Activated naive CD4-positive, alpha-beta T cell treated with anti-CD3 and anti-CD28 coated beads, Interleukin-2, amount 10 ng/mL, durations not matched to agents 7 days and 5 days (primary cell): ENCODE measurements at places on chromosomes 13 and 19.

DNA sequence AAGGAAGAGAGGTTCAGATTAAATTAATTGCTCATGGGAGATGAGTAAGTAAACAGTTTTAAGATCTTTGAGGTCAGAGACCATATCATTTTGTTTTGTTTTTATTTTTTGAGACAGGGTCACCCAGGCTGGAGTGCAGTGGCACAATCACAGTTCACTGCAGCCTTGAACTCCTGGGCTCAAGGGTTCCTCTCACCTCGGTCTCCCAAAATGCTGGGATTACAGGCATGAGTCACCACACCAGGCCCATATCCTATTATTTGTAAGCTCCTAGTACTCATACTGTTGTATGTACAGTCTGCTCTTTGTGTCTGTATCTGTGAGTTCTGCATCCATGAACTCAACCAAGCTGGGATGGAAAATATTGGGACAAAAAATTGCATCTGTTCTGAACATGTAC lies 6.0 kb upstream of the RASL11A start:
- peaks cover 15% of the 10 kb centered on the region for H3K36me3 ChIP-seq
- no peak overlapping the region for H3K4me3 ChIP-seq
- H3K27me3 ChIP-seq: no peaks in the 10 kb centered on the region
- H3K4me1 ChIP-seq: peaks cover 21% of the 10 kb centered on the region
- no peak overlapping the region for H3K27ac ChIP-seq

GRCh38 chr13:33057019-33057780 lies 41.0 kb downstream of the KL start:
- peaks cover 4% of the 10 kb centered on the region for H3K27me3 ChIP-seq
- H3K4me1 ChIP-seq: no peaks in the 10 kb centered on the region
- no peak for DNase-seq
- H3K36me3 ChIP-seq: no peaks in the 10 kb centered on the region
- H3K4me3 ChIP-seq: no peak overlapping the region

DNA sequence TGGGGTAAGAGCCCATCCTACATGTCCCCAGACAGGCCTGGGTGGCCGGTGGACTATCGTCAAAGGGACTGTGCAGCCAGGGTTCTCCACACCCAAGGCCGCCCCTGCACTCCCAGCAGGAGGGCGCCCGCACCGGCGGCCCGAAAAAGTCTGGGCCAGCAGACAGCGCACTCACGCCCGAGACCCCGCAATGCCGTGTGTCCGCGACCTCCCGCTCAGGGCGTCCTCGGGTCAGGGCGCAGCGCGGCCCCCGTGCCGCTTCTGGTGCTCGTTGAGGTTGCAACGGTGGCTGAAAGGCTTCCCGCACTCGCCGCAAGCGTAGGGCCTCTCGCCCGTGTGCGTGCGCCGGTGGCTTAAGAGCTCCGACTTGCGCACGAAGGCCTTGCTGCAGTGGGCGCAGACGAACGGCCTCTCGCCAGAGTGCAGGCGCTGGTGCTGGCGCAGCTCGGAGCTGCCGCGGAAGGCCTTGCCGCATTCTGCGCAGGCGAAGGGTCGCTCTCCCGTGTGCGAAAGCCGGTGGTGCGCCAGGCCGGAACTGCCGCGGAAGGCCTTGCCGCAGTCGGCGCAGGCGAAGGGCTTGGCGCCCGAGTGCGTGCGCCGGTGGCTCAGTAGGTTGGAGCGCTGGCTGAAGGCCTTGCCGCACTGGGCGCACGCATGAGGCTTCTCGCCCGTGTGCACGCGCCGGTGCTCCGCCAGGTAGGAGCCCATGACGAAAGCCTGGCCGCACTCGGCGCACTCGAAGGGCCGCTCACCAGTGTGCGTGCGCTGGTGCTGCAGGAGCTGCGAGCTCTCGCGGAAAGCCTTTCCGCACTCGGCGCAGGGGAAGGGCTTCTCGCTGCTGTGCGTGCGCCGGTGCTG lies 2.8 kb upstream of the A1BG start:
- H3K36me3 ChIP-seq: peaks cover 5% of the 10 kb centered on the region
- peaks cover 27% of the 10 kb centered on the region for H3K4me1 ChIP-seq
- peak overlapping the region; percentile 33 for H3K27ac ChIP-seq
- peak; percentile 61 for DNase-seq

GRCh38 chr13:64078480-64078936 lies 2662.9 kb upstream of the PCDH20 start:
- no peak overlapping the region for H3K27ac ChIP-seq
- no peak for DNase-seq
- H3K27me3 ChIP-seq: no peaks in the 10 kb centered on the region
- H3K36me3 ChIP-seq: no peaks in the 10 kb centered on the region
- no peak overlapping the region for H3K4me3 ChIP-seq

- peak overlapping the region; percentile 86 for H3K27ac ChIP-seq
- peaks cover 83% of the 10 kb centered on the region for H3K4me1 ChIP-seq
- H3K27me3 ChIP-seq: peaks cover 26% of the 10 kb centered on the region
- H3K4me3 ChIP-seq: peak overlapping the region; percentile 95
- no peak for DNase-seq
Observed at GRCh38 chr19:18420930-18421329, 1.7 kb downstream of the SSBP4 start.

- H3K4me1 ChIP-seq: no peaks in the 10 kb centered on the region
- H3K27me3 ChIP-seq: no peaks in the 10 kb centered on the region
- no peak overlapping the region for H3K27ac ChIP-seq
- H3K36me3 ChIP-seq: no peaks in the 10 kb centered on the region
Observed at GRCh38 chr13:53343361-53343744, 314.7 kb downstream of the OLFM4 start.

DNA sequence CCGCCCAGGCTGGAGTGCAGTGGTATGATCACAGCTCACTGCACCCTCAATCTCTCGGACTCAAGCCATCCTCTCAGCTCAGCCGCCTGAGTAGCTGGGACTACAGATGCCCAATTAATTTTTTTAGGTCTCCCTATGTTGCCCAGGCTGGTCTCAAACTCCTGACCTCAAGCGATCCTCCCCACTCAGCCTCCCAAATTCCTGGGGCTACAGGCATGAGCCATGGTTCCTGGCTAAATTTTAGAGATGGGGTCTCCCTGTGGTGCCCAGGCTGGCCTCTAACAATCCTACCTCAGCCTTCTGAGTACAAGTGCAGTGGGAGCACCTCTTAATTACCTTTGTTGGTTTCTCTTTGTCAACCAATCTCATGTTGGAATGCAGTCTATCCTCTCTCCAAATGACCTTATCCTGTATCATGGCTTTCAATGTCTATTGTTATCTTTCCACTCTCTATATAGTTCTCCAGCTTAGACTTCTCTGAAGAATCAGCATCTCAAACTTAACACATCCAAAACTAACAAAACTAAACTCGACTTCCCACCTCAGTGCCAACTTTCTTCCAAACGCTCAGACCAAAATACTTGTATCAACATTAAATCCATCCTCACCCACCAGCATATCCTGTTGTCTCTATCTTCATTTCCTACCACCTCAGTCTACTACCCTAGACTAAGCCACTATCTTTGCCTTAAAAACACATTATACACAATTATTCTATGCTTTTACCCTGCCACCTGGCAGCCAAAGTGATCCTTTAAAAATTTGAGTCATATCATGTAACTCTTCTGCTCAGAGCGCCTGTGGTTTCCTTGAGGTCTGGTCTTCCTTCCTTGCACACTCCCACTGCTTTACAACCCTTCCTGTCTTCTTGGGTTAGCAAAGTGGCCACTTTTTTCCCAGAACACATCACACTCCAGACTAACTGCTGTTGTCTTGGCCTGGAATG lies 6.7 kb downstream of the TPT1 start:
- H3K4me3 ChIP-seq: peak overlapping the region; percentile 45
- DNase-seq: peak; percentile 68
- H3K27me3 ChIP-seq: no peaks in the 10 kb centered on the region
- H3K36me3 ChIP-seq: peaks cover 76% of the 10 kb centered on the region
- peaks cover 94% of the 10 kb centered on the region for H3K4me1 ChIP-seq

DNA sequence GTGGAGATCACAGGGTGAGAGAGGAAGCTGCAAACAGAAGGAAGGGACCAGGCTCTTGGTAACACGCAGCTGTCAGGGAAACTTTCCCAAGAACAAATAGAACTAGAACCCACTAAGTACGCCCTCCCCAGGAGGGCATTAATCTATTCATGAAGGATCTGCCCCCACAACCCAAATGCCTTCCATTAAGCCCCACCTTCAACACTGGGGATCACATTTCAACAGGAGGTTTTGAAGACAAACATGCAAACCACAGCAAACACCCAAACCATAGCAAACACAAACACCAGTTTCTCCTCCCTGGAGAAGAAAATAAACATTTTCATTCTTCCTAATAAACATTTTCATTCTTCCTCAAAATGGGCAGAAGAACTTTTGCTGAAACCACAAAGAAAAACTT lies 329.6 kb downstream of the EFNB2 start:
- H3K27ac ChIP-seq: no peak overlapping the region
- H3K27me3 ChIP-seq: no peaks in the 10 kb centered on the region
- H3K4me1 ChIP-seq: no peaks in the 10 kb centered on the region
- DNase-seq: no peak
